ENCODE measurements at places on chromosomes 3 and 15. TPM values are rescaled to one million over a fixed set of nuclear protein-coding genes. Genes with fewer than 3 reads are reported as not detected.

- no peak for DNase-seq
These were observed 230.6 kb downstream of the NEK10 start for GRCh38 chr3:27138562-27138961.

DNA sequence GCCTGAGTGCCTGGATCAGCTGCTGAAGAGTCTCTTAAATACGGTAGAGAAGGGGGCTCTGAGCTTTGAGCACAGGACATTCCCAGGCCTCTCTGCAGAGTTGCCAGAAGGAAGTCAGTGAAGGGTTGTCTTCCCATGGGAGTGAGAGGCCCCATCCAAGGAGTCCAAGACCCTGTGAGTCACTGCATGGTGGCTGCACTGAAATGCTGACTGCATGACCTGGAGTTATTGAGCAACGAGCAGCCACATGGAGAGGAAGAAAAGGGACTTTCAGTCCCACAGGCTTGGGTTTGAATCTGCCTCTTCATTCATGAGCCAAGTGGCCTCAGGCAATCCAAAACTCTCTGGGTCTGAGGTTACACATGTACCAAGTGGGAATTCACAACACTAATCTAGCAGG is 69.6 kb upstream of the RASGRF1 start:
- DNase-seq: no peak

The COL6A5 gene
- total RNA-seq: not detected

The DPPA2 gene
- not detected for total RNA-seq

The TBCCD1 gene
- total RNA-seq: 14.5 TPM

GRCh38 chr3:152384412-152384811 is 115.7 kb downstream of the MBNL1 start:
- DNase-seq: no peak

DNA sequence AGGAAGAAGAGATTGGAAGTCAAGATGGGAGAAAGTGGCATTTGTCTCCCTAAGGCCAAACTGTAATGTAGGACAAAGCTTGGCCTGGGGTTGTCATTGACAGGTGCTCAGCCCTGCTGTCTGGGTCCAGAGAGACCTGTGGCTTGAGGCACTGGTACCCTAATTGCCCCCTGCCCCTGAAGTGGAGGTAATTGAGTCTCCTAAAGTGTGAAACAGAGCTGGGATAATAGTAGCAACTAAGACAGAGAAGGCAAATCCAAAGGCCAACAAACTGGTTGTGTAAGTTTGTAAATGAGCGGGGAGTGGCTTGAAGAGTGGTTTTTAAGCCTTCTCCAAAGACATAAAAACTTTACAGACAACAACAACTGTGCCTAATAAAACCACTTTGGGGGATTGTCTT is 264.2 kb upstream of the ROPN1 start:
- DNase-seq: no peak

The HTR3E gene
- total RNA-seq: not detected

DNA sequence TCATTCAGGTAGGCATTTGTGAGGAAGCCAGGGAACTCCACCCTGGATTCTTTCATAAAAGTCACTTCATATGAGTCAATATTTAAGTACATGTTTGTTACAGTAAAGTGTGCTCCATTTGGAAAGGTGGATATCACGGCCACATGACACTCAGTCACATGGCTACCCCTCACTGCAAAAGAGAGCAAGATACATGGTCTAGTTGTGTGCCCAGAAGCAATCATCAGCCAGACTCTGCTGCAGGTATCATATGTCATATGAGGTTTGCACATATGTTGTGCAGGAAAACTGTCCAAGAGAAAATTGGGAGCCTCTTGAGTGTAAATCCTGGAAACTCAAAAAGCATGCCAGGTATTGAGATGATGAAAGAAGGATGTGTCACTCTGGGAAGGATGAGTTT is 55.0 kb upstream of the NMNAT3 start:
- no peak for DNase-seq

- no peak for DNase-seq
These were observed 43.6 kb downstream of the DNAH12 start for GRCh38 chr3:57500506-57500905.

DNA sequence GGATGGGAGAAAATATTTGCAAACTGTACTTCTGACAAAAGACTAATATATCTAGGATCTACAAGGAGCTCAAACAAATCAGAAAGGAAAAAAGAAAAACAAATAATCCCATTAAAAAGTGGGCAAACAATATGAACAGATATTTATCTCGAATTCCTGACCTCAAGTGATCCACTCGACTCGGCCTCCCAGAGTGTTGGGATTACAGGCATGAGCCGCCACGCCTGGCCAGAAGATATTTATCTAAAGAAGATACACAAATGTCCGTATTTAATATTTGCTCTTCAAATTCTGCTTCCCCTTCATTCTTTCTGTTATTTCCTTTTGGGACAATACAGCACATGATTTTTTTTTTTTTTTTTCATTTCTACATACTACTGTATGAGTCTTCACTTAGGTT is 151.7 kb upstream of the GRM7 start:
- no peak for DNase-seq

DNA sequence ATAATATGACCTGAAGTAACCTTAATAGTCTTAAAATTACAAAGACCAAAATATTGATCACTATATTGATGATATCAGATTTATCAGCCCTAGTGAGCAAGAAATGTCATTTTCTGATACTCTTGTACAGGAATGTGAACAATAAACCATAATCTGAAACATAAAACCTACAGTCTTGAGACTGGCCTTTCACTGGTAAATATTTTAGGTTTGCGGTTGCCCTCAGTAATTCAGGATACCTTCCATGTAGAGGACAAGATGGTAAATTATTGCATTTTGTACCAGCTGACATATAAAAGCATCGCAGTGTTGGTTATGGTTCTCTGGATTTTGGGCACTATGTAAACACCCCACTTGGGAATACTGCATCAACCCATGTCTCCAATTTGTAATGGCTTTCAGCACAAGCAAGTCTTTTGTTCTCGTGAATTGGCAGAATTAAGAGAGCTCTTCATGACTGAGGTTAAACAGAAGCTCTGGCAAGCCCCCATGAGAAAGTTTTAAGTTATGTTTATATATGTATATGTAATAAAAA is 128.5 kb downstream of the LMLN start:
- DNase-seq: no peak

GRCh38 chr3:143979813-143980212 is 8.2 kb downstream of the DIPK2A start:
- DNase-seq: no peak

DNA sequence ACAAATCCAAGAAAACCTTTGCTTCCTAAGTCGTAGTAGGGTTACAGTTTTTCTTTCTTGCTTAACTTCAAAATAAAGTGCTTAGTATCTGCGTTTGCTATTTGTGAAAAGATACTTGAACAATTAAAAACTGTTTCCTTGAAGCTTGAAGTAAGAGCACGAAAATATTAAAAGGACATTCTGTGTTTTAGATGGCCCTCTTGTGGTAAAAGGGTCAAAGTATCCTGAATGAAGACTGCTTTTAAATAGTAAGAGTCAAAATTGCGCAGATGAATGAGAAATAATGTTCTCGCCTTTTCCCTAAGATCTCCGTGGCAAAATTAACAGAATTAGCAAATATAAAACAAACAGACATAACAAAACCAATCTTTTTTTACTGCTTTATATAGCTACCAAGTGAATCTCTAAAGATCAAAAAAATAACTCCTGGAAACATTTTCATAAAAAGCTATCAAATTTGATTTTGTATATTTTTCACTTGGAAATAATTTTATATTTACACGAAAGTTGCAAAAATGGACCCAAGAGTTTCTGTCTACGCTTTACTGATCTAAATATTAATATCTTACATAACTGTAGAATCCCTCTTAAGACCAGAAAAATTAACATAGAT is 175.4 kb downstream of the MBNL1 start:
- DNase-seq: peak; percentile 65

- DNase-seq: no peak
These were observed 11.4 kb upstream of the VGLL3 start for GRCh38 chr3:87002346-87002745.

GRCh38 chr3:11384074-11384473 is 111.9 kb downstream of the ATG7 start:
- no peak for DNase-seq

DNA sequence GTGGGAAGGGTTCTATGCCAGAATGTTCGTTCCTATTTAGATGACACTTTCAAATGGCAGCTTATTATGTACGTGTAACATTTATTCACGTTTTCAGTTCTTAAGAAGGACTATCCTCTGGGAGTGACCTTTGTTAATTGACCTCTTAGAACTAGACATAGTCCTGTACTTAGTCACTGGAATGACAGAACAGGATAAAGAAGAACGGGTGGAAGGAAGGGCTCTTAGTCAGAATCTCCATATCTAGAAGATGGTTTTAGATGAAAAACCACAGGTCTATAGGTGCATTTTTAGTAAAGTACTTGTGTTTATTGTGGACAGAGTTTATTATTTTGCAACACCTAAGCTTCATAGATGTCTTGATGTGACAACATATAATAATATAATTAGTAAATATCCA is 6.5 kb downstream of the METTL6 start:
- DNase-seq: no peak

DNA sequence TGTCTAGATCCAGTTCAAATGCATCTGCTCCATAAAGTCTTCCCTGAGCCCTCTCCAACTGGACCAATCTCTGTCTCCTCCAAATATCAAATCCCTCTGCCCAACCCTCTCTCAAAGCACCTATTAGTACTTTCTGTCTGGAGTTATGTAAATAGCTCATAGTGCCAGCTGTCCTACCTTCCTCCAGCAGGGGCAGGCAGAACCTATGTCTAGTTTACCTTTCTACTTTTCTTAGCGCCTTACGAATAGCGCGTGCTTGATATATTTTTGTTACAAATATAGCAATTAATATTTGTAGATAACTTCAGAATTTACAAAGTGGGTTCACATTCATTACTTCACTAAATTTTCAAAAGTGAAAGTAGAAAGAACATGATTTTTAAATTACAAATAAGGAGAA is 14.0 kb upstream of the CCDC80 start:
- DNase-seq: no peak

DNA sequence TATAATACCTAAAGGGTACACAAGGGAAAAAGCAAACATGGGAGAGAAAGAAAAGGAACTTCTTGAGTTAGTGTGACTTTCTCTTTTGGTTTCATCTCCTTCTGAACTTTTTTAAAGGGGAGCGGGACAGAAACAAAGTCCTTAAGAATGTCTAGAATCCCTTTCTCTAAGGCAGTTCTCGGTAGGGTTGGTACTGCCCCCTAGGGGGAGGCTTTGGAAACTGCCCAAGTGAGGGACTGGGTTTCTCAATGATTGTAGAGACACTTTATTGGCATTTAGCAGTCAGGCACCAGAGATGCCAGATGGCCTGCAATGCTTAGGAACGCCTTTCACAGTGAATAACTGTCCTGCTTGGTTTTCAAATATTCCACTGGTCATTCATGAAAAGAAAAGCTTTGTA is 172.7 kb downstream of the WDR72 start:
- no peak for DNase-seq

The GREM1 gene
- total RNA-seq: 0.41 TPM

GRCh38 chr15:67116742-67117141 is 51.3 kb downstream of the SMAD3 start:
- DNase-seq: no peak

DNA sequence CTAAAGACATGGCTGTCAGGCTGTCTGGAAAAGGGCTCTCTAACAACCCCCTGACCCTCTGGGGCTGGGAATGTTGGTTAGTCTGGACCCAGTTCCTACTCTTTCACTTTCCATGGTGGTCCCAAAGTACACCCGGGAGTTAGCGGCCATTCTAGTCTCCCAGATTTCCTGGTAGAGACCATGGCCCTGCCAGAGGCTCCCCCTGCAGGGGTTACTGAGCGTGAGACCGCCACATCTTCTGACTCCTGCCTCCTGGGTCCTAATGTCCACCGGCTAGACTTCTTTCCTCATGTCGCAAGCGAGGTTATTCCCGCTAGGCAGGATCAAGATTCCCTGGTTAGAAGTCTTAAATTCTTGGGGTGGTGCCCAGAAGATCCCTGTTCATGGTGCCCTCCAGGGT is 540.0 kb upstream of the ROBO1 start:
- no peak for DNase-seq

- no peak for DNase-seq
These were observed 55.9 kb upstream of the OXTR start for GRCh38 chr3:8825153-8825825.

The PLD1 gene
- total RNA-seq: 20.6 TPM

DNA sequence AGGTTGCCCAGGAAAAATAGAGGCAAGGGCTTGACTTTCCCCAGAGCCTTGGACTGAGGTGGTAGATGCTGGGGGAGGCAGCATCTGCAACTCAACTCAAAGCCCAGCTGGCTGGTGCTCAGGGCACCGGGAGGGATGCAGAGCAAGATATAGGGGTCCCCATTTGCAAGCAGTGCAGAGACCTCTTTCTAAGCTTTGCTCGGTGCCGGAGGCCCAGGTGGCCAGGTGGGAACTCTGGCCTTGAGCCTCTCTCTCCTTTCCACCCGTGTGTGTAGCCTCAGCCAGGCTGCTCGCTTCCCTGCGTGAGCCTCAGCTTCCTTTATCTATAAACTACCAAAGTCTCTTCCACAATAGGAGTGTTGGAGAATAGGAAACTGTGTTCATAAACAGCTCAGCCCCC is 36.5 kb downstream of the SLC6A6 start:
- DNase-seq: no peak

The CCR8 gene
- total RNA-seq: not detected

DNA sequence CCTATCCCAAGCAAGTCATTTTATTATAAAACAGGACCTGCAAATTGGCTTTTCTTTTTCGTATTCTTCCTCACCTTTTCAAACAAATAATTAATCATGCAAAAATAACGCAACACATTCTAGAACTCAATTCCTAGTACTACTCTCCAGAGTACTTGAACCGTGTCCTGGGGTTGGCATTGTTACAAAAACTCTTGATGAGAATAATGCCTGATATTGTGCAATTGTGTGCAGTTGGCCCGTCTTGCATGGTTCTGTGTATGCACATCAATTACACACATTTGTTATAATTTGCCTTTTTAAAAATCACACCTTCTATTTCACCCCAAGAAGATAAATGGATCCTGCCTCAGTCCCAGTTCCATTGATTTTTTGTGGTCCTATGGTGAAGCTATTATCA is 205.4 kb downstream of the EPHB1 start:
- DNase-seq: no peak

The CCNL1 gene
- 118 TPM for total RNA-seq

DNA sequence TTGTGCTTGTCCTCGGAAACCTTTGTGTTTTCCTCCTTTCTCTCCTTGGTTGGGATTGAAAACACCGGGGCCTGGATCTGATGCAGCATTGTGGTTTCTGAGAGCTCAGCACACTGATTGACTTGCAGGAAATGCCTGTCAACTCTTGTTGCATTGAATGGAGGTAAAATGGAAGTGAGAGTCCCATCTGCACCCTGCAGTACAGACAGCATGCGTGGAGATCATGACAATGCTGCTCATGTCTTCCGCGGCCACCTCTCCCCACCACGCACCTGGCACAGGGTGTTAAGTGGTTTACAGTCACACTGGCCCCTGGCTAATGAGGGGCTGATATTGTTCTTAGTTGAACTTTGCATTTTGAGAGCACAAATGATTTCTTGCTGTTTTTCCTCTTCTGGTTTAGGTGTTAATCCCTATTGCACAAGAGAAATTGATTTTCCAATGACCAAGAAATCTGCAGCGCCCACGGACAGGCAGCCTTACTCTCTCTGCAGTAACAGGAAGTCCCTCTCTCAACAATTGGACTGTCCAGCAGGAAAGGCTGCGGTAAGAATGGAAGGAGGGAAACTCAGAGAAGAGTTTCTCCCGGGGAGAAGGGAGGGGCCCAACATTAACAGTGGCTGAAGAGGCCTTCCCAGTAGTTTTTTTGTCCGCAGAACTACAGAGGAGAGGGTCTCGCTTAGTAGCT is 58.5 kb downstream of the STARD5 start:
- no peak for DNase-seq

- peak; percentile 51 for DNase-seq
These were observed 73.3 kb downstream of the SYNPR start for GRCh38 chr3:63351159-63352007.

The ANAPC13 gene
- 68.8 TPM for total RNA-seq

- DNase-seq: no peak
These were observed 56.3 kb downstream of the ISG20 start for GRCh38 chr15:88695101-88695500.

All from Panc1 (cell line).